ENCODE measurements at places on chromosomes 2 and 18.
A peak's percentile ranks its signal among the peaks of the same experiment; 100 is the strongest.

GRCh38 chr18:8609659-8610458, 622 bp downstream of the RAB12 start:
- no peak for DNase-seq

- DNase-seq, result no peak
These were observed 85.9 kb downstream of the CBLN2 start for GRCh38 chr18:72458271-72458670.

DNA sequence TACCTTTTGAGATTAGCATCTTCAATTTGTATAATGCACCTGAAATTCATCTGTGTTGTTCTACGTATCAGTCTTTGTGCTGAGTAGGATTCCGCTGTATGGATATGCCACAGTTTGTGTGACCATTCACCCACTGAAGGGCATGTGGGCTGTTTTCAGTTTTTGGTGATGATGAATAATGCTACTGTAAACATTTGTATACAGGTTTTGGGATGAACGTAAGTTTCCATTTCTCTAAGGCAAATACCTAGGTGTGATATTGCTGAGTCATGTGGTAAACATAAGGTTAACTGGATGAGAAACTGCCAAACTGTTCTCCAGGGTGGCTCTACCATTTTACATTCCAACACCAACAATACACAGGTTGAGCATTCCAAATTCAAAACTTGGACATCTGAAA, 35.1 kb downstream of the CABYR start:
- DNase-seq, result no peak

GRCh38 chr2:98385050-98385699, 38.9 kb downstream of the CNGA3 start:
- no peak for DNase-seq

DNA sequence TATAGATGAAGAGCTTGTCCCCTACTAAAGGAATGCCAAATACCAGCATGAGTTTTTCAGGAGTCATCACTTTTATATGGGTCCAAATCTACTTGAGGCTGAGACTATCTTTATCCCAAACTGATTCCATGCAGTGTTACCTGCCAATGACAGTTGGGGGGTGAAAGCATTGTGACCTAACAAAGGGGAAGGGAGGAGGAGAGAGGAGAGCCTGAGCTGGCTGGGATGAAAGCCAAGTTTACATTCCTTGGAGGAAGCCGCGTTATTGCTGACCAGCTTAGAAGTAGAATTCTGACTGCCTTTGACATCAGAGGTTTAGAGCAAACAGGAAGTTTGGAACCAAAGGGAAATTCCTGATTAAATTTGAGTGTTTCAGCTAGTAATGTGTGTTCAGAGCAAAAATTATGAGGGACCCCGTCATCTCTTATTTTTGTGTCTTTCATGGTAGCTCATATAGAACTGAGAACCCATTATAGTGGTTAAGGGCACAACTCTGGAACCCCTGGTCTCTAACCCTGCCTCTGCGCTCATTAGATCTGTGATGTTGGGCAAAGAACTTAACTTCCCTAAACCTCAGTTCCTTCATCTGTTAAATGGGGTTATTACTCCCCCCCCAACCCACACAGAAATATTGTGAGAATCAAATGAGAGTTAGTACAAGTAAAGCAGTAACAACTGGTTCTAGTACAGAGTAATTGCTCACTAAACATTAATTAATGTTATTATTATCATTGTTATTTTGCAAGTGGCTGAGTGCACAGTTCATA, 199.3 kb upstream of the EPAS1 start:
- DNase-seq, result peak; percentile 28

DNA sequence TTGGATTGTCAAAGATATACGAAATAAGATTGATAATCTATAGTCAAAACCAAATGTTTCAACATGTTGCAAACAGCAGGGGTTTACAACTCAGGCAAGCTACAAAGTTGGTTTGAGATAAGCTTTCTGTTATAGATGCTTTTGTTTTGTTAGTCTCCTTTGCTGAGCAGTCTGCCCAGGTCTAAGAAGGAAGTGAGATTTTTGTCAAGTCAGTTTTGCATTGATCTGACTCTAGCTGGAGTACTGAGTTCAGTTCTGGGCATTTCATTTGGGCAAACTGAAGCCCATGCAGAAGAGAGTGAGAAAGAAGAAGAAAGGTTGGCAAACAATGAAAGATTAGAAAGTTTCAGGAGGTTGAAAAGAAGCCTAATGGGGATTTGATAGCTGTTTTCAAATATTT, 983.0 kb upstream of the SLC39A10 start:
- no peak for DNase-seq

DNA sequence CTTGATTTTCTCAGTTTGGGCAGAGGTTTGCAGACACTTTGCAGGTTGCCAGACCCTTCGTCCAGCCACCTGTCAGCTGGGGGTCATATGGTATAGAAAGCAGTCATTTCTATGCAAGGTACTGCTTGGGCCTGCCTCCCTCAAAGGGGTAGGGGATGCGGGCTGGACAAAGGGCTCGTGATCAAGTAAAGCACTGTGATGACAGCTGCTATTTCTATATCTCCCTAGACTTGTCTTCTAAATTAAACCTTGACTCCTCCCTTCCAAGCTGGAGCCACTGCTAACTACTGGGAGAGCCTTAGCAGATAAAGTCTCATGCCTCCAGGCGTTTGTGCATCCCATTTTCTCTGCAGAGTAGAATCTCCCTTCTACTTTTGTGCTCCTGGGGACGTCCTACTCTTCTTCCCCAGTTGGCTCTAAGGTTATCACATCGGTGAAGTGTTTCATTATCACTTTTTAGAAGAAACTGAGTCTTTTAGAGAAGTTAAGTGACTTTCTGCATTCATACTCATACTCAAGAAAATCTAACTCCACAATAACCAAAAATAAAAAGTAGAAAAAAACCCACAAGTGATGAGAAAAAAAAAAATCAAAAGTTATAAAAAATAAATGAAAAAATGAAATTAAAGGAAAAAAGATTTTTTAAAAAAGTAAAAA, 710 bp upstream of the XRCC5 start:
- DNase-seq, result no peak

- DNase-seq, result no peak
These were observed 162.3 kb downstream of the PHLPP1 start for GRCh38 chr18:62877411-62878221.

- DNase-seq, result no peak
These were observed 70.8 kb upstream of the LPIN2 start for GRCh38 chr18:3083766-3084165.

- DNase-seq, result no peak
These were observed 630.9 kb upstream of the FAM98A start for GRCh38 chr2:34229998-34230397.

DNA sequence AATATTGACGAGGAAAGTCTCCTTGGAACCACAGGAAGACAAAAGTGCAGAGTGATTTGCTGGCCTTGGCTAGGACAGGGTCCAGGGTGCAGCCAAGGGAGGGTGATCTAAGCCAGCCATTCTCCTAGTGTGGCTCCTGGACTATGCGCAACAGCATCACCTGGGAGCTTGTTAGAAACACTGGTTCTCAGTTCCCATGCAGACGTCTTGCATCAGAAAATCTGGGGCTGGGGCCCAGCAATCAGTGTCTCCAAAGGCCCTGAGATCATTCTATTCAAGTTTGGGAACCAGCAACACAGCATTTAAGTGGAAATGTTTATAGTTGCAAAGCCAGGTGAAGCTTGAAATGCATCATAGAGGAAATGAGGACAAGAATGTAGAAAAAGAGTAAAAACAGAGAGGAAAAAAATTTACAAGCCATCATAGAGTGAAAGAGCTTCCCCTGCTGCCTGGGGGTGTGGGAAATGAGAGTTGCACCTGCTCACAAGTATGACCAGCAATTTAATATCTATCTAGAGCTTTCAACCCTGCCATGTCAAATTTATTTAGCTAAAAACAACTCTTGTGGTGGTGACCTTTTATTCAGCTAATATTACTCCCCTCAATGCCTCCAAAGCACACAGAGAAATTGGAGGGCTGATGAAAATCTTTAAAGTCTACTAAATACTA, 54.4 kb upstream of the SEC11C start:
- DNase-seq, result no peak

- DNase-seq, result no peak
These were observed 22.8 kb downstream of the IWS1 start for GRCh38 chr2:127503491-127503890.

- no peak for DNase-seq
These were observed 66.2 kb upstream of the AQP4 start for GRCh38 chr18:26931659-26932058.

GRCh38 chr2:600542-601386, 76.4 kb downstream of the TMEM18 start:
- no peak for DNase-seq

GRCh38 chr2:233408366-233409285, 54.3 kb downstream of the DGKD start:
- DNase-seq, result no peak

GRCh38 chr2:221518201-221518934, 53.7 kb downstream of the EPHA4 start:
- DNase-seq, result no peak

- DNase-seq, result no peak
These were observed 90.9 kb upstream of the SMAD2 start for GRCh38 chr18:48021273-48021914.

DNA sequence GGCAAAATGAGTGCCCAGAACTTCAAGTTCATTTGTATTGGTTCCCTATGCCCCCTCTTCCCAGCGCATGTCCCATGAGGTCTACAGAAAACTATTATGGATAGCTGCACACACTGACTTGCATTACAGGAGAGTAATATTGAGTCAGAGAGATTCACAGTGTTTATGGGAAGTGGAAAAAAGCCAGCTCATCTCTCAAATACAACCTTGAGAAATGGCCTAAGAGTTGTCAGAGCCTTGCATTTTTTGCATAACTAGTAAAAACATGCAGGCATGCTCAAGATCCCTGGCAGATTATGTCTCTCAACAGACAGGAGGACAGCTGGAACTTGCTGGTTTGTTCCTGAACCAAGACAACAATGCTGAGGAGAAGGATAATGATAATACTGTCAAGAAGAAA, 1292.8 kb downstream of the DSC3 start:
- no peak for DNase-seq

DNA sequence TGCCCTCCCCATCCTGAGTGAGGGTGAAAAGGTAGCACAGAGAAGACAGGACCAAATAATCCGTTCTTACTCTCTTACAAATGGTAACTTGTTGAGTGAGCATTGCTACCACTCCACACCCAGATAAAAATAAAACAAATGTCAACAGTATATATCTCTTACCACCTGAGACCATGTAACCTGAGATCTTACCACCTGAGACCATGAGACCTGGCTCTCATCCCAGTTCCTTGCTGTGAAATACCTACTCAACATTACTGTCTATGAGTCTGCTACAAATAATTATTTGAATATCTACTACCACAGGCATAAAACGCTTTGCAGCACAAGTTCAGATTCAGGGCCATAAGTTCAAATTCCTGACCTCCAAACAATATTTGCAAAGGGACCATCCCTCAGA, 234.7 kb downstream of the C1D start:
- no peak for DNase-seq

DNA sequence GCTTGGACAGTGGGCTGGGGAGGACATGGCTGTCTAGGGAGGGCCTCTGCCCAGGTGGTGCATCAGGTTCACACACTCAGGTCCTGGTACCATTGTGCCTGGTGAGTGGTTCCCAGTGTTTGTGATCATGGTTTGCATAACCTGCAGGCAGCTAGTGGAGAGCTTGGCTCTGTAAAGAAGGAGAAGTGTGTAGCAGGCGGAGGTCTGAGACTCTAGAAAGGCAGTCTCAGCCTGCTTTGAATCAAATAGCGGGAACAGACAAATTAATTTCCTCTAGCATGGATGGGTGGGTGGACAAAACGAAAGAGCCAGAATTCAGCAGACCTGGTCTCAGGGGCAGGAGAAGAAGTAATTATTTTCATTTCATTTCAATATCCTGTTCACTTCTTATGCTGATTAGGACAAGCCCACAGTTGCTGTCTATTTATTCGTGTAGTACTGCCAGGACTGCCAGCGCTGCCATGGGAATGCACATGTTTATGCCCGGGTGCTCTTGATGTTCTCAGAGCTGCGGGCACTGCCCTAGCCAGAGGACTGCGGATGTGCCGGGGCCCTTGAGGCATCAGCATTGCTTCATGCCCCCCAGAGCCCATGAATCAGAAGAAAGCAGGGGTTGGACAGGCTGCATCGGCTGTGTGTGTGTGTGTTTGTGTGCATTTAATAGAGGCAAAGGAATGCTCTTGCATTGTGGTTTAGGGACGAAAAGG, 45.4 kb upstream of the DLX2 start:
- DNase-seq, result no peak

Measured in SK-N-MC (cell line).